ENCODE measurements at places on chromosomes 6 and 20. TPM values are rescaled to one million over a fixed set of nuclear protein-coding genes. Genes with fewer than 3 reads are reported as not detected.

The EFHC1 gene
- 11.8 TPM for total RNA-seq

The KIFC1 gene
- total RNA-seq: 73.8 TPM

The EDN1 gene
- 2.1 TPM for total RNA-seq

The BMP2 gene
- 6.6 TPM for total RNA-seq

The YIPF3 gene
- total RNA-seq: 80.7 TPM

The HLA-DMB gene
- total RNA-seq: 1.7 TPM

The FILIP1 gene
- 10.5 TPM for total RNA-seq

The GSTA2 gene
- not detected for total RNA-seq

The NOTCH4 gene
- 2.1 TPM for total RNA-seq

The SNAP25 gene
- 0.13 TPM for total RNA-seq

The KCNQ5 gene
- total RNA-seq: 0.15 TPM

The DPPA5 gene
- 1.2 TPM for total RNA-seq

The SLC4A11 gene
- 29.4 TPM for total RNA-seq

The ZCCHC3 gene
- total RNA-seq: 41.3 TPM

The DSP gene
- total RNA-seq: 48.9 TPM

The TRIM15 gene
- not detected for total RNA-seq

The PHACTR1 gene
- 15.9 TPM for total RNA-seq

The GRM4 gene
- total RNA-seq: 5.3 TPM
